Stimulated activated CD8-positive, alpha-beta memory T cell treated with anti-CD3 and anti-CD28 coated beads, Interleukin-7, amount 100 ng/mL, for 1 hour (primary cell): ENCODE measurements at places on chromosomes 4 and X.

GRCh38 chrX:109840585-109840984 is 107.5 kb upstream of the ACSL4 start:
- no peak for DNase-seq

- no peak for DNase-seq
Observed at GRCh38 chr4:185662030-185662778, 126.9 kb upstream of the PDLIM3 start.

DNA sequence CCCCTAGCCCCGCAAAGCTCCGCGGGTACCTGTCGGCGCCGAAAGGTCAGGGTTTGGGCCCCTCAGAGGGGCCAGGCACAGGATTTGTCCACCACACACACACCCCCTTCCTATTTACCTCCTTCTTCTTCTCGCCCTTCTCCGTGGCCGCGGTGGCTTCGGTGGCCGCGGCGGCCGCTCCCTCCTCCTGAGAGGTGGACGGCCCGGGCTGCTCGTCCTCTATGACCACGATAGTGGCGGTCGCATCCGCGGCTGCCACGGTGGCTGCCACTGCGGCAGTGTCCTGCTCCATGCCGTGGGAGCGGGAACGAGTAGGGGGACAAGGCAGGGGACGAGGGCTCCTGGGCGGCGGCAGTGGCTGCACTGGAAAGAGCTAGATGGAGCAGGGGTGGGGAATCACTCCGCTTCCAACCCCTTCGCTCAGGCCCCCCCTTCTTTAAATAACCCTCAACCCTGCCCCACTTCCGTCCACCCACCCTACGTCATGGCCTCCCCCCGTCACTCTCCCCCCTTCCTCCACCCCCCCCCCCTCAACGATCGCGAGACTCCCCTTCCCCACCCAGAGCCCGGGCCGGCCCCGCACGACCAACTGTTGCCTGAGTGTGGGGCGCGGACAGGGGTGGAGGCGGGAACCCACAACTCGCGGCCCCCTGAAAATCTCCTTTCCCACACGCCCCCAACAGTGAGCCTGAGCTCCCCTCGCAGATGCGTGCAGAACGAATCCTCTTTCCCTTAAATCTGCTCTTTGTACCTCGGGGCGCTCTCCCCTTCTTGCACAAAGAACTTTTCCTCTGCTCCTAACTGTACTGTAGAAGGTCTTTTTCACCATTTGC is at the start of gene SMARCA1:
Gene SMARCA1, minus strand, starts transcription at position 412 of the 833 bp plus-strand sequence. Its CDS starts 120 bp downstream, at position 292.
- no peak for DNase-seq

GRCh38 chrX:155027509-155028066 is 944 bp downstream of the FUNDC2 start:
- no peak for DNase-seq

GRCh38 chr4:179325181-179325580 is 1882.9 kb upstream of the AGA start:
- no peak for DNase-seq

DNA sequence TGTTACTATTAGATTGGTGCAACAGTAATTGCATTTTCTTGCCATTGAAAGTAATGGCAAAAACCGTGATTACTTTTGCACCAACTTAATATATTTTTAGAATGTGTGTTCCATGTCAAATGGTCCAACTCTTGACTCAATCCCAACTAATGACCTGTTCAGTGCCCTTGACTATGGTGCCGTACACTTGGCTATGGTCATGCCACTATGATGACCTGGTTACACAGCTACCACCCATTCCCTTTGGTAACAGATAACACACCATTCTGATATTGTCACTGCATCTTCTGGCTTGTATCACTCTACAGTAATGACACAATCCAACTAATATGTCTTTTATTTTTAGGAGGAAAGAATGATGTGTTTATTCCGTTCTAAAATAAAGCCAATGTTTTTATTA is 469.4 kb downstream of the DMD start:
- DNase-seq, result no peak

- no peak for DNase-seq
Observed at GRCh38 chr4:150089732-150090131, 11.5 kb downstream of the DCLK2 start.

- no peak for DNase-seq
Observed at GRCh38 chr4:26717332-26717731, 133.4 kb downstream of the TBC1D19 start.

DNA sequence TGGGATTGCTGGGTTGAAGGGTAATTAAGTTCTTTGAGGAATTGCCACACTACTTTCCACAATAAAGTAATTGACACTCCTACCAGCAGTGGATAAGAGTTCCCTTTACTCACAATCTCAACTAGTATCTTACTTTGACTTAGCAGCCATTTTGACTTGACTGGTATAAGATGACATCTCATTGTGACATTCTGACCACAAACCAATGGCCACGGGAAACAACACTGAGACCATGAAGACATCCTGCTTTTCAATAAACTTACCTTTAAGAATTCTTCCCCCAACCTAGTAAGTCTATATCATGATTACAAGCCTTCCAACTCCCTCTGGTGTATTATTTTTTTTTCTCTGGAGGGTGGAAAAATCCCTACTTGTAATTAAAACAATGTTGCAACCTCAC is 66.9 kb upstream of the WDR1 start:
- no peak for DNase-seq

DNA sequence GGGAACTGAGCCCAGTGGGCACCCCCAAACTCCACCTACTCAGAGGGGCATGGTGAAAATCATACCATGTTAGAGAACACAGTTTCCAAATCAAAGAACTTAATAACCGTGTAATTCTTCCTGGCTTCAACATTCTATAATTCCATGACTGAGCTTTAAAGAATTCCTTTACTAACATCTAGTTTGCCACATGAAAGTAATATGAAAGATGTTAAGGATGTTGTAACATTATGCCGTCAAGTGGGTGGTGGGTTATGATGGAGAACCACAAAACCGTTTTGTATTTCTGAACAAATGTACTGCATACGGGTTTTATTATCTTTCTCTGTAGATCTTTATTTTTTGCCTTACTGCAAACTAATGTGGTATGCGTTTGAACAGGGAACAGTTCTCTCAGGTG is 549.0 kb upstream of the MAGEB2 start:
- no peak for DNase-seq

DNA sequence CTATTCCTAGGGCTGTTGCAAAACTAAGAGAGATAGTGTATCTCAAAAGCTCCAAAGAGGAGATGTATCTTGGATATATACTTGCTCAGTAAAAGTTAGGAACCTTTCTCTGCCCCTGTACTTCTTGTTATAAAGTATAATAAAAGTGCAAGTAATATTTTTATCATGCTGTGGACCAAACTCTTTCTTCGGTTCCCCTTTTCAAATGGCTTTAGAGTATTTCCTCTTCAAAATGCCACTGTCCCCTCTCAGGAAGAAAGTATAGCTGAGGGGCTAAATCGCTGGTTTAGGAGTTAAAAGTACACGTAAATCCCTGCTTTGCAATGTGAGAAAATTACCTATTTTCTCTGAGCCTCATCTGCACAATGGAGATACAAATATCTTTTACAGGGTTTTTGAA is 169.1 kb upstream of the FTHL17 start:
- no peak for DNase-seq

- DNase-seq, result no peak
Observed at GRCh38 chr4:88171206-88171605, 12.8 kb upstream of the ABCG2 start.

GRCh38 chrX:51461053-51462044 is 35.0 kb downstream of the NUDT11 start:
- DNase-seq, result no peak

DNA sequence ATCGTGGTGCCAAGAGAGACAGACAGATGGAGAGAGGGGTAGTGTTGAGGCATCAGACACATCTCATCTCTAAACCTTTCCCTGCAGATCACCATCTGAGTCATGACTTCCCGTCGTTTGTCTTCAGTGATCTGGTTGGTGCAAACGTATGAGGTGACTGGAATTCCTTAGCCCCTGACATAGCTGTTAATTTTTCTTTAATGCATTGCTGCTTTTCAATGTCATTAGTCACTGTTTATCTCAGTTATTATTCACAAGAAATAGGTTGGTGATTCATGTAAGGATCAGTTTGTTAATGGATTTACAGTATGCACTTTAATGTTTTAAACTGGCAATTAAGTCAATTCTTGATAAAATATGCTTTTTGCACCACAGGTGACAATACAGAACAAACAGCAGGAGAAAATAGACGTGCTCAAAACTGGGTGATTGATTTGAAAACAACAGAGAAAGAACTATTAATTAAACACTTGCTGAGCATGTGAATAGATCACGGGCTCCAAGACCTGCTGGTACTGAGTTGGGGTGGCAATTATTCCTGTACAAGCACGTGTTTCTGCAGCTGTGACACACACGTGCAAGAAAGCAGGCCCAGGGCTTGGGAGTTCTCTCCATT is 1.3 kb upstream of the TMEM154 start:
- no peak for DNase-seq

DNA sequence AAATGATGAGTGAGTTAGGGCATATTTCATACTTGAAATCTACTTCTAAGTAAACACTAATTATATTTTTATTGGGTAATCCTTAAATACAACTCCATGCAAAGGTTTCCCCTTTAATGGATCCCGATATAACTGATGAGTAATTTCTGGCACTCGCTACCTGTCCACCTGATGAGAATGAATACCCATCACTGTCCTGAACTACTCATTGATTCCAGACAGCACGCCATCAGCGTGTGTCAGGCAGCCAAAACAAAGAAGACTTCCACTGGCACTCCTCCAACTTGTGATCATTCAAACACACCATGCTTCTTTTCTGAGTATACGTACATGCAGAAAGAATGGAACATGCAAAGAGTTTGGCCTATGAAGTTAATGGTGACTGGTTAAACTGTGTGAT is 69.4 kb downstream of the HCCS start:
- no peak for DNase-seq
